GM23338 (cell line): ENCODE measurements at places on chromosomes 6 and 20.

- DNase-seq, result no peak
Observed at GRCh38 chr6:10408457-10408856, 6.4 kb downstream of the TFAP2A start.

GRCh38 chr20:62345681-62346370 is 21.3 kb downstream of the LAMA5 start:
- DNase-seq, result no peak

DNA sequence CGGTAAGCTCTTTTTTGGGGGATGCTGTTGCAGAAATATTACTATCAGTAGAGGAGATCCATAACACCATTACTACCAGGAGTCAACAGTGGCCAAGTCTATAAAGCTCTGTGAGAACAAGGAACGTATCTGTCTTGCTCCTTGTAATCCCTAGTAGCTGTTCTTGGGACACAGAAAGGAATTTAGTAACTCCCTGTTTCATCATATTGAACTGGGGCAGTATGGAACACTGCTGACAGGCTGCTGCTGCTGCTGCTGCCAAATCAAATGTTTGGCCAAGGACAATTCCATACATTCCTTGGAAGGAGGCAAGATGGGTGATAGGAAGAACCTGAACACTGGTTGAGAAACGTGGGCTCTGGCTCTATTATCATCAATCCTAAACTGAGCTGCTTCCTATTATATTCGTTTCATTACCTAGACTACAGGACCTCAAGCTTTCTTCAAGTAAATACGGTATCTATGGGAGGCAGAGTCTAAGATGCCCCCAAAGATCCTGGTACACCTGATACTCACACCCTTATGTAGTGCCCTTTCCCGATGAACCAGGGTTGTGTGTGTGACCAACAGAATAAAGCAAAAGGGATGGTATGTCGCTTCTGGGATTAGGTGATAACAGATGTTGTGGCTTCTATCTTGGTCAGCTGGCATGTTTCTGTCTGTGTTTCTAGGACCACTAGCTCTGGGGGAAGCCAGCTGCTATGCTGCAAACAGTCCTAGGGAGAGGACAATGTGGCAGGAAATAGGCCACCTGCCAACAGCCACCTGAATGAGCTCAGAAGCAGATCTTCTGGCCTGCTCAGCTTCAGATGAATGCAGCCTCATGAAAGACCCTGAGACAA is 39.5 kb downstream of the ELOVL5 start:
- no peak for DNase-seq

- DNase-seq, result peak; percentile 88
Observed at GRCh38 chr6:134111062-134111677, 58.7 kb upstream of the SLC2A12 start.

- no peak for DNase-seq
Observed at GRCh38 chr6:78607189-78607588, 260.2 kb upstream of the IRAK1BP1 start.

GRCh38 chr6:10633216-10633615 is 61.2 kb downstream of the C6orf52 start:
- DNase-seq, result no peak

- no peak for DNase-seq
Observed at GRCh38 chr20:385448-385847, 4.9 kb downstream of the TRIB3 start.

- peak; percentile 87 for DNase-seq
Observed at GRCh38 chr6:170290296-170291128, at the start of gene DLL1. TSS of gene DLL1 (minus strand) at chr6:170291078. CDS start at chr6:170290139, 939 bp downstream.

DNA sequence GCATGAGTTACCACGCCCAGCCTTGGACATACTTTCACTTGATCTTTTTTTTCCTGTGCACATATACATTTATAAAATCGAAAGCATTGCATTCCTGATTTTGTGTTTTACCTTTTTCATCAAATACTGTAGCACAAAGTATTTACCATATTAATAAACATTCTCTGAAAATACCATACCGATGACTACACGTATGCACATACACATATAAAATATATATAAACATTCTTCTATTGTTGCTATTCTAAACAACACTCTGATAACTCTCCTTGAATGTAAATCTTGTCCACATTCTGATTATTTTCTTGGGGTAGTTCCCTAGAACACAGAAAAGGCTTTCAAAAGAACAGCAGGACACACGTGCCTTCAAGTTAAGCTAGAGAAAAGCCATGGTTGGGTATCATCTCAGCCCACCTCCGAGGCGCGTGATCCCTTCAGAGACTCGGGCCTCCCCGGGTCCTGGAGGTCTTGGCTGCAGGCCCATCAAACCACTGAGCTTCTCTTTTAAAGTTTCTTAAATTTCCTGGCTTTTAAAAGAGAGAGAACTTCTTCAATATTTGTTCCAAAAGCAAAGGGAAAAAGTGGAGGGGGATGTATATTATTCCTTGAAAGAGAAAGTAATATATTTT is 198.1 kb downstream of the MYLK4 start:
- no peak for DNase-seq

GRCh38 chr6:151054306-151054705 is 185.5 kb upstream of the AKAP12 start:
- no peak for DNase-seq

- DNase-seq, result peak; percentile 91
Observed at GRCh38 chr20:36217226-36217625, 19.1 kb upstream of the AAR2 start.

DNA sequence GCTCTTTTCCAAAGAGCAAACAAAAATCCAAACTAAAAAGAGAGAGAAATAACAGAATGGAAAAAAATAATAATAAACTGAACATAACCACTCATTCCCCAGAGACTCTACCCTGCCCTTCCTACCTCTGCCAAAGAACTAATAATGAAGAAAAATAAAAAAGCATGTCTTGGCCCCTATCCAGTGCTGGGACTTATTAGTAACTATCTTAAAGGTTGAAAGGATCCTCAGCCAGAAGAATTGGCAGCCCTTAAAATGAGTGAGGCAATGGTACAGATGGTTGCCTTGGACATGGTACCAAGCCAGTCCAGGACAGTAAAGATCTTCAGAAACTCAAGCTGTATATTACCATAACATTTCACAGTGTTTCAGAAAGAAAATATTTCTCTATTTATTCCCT is 279.3 kb downstream of the HACE1 start:
- DNase-seq, result no peak
